ENCODE measurements at places on chromosomes 1 and 21.

DNA sequence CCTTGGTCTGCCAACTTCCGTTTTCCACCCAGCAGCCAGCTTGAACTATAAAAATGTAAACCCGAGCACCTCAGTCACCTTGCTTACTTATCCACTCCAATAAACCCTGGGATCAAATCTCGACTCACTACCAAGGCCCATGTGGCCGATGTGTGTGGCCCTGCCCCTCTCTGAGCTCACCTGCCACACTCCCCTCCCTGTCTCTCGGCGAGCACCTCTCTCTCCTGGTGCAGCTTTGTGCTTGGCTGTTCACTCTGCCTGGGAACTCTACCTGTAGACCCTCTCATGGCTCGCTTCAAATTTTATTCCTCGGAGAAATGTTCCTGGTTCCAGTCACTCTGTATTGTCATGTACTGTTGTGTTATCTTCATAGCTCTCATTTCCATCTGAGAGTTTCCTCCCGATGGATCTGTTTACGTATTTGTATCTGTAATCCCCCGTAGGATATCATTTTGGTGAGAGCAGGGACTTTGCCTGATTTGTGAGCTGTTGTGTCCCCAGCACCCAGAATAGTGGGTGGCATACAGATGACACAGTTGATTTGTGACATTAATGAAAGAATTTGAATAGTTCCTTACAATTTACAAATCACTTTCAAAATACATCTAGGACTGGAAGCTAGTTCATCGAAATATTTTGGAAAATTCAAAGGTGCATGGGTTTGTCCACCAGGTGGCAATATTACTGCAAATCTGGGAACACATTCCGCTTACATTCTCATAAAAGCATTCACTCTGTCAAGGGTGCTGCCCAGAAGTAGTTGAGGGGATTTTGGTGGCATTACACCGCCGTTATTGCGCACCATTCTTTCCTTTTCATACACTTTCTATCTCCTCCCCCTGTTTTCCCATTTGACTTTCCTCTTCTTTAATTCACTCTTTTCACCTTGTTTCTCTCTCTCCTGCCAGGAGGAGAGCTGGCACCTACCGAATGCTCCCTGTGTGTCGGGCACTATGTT is 95.3 kb downstream of the ABCA4 start:
- no peak for DNase-seq

DNA sequence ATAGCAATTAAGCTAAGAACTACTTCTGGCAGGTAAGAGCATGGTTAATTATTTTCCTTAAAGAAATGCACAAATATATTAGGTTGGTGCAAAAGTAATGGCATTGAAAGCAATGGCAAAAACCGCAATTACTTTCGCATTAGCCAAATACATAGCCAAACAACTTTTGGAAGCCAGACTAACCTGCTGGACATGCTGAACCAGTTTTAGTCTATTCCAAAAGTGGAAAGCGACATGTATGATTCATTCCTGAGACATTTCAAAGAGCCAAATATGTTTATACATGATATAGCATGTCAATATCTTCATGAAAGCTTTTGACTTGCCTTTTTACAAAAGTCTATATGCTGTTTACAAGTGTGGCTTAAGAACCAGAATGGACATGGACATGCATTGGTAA is 23.4 kb upstream of the DR1 start:
- no peak for DNase-seq

DNA sequence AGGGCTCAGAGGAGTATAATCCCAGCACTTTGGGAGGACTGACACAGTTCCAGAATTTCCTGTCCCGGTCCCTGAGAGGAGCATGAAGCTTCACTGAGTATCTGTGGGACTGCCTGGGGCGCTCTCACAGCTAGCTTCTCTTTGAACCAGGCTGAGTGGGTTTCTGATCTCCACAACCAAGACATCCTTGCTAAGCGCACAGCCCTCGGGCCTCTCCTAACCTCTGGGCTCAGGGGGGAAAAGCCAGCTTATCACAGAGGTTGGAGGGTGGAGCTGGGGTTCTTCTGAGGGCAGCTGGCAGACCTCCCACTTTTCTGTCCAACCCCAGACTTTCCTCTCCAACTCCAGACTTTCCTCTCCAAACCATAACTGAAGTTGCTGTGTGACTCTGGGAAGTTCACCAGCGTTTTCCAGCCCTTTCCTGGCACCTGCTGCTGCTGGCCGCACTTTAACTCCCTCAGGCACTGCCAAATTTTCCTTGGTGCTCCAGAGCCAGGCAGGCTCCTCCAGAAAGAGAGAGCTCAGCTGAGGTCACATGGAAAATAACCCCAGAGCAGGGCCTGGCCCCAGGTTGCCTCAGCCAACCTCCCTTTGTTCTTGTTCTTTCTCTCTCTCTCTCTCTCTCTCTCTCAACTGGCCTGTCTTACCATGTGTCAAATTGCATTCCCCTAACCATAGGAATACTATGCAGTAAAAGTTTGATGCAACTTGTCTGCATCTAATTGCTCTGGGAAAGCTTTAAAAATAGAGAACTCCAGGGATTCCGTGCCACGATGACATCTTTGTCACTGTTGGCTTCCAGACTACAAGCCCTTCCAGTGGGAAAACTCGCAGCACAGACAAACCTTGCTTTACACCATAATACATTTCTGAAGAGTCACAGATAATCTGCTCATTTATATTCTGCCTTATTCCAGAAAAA is 49.5 kb downstream of the OLFML2B start:
- DNase-seq, result no peak

DNA sequence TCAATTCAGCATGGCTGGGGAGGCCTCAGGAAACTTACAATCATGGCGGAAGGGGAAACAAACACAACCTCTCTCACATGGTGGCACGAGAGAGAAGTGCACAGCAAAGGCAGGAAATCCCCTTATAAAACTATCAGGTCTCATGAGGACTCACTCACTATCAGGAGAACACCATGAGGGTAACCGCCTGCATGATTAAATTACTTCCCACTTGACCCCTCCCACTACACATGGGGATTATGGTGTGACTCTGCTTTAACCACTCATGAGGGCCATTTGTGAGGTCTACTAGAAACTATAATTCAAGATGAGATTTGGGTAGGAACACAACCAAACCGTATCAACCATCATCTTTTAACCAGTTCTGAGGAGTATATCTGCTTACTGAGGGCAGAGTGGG is 387.4 kb upstream of the NFIA start:
- no peak for DNase-seq

DNA sequence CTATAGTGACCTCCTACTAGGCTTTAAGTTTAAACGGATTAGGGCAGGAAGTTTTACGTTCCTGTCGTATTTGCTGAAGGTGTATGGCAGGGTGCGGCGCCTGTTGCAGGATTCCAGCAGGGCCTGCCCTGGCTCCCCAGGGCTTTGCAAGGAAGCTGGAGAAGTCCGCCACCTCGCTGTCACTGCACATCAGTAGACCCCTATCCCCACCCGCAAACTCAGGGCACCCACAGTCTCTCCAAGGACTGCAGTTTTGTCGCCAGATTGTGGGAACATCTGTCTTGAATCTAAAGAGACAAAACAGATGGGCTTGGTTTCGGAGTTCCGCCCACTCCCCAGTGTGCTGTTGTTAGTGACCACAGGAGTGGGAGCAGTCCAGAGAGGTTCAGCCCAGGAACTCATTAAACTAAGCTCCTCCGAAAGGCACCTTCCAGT is 110.8 kb downstream of the CDC7 start:
- no peak for DNase-seq

DNA sequence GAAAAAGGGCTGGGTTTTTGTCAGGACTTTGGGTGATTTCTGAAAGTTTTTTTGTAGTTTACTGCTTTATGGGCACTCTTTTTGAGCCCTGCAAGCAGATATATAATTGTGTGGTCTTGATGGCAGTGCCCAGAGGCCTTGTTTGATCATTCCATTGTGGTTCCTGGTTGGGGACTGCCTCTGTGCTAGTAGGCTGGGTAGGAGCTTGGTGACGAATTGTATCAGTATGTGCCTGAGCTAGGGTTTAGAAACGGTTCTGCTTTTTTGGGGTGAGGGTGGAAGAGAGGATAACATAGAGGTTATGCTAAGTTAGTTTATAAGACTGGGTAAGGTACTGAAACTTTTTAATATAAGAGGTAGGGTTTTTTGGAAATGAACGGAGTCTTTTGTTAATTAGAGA is 139.7 kb upstream of the ETV3 start:
- DNase-seq, result no peak

- no peak for DNase-seq
These were observed 494.6 kb downstream of the NEGR1 start for GRCh38 chr1:71787699-71788098.

GRCh38 chr21:28193189-28193588 is 799.5 kb downstream of the LTN1 start:
- no peak for DNase-seq

DNA sequence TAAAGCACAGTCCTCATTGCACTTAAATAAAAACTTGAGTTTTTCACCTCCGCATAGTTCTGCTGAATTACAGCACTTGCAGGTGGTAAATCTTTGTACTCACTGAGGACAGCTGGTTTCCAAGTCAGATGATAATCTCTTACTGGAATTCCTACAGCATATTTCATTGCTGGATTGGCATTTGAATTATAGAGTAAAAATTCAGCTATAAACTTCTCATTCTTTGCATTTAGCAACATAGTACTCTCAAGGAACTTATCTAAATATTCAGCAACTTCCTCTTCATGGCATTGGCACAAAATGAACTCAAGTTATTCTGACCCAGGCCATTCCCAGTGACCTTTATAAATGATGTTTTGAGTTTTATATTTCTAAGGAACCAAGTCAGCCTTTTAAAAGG is 23.4 kb downstream of the GORAB start:
- no peak for DNase-seq

DNA sequence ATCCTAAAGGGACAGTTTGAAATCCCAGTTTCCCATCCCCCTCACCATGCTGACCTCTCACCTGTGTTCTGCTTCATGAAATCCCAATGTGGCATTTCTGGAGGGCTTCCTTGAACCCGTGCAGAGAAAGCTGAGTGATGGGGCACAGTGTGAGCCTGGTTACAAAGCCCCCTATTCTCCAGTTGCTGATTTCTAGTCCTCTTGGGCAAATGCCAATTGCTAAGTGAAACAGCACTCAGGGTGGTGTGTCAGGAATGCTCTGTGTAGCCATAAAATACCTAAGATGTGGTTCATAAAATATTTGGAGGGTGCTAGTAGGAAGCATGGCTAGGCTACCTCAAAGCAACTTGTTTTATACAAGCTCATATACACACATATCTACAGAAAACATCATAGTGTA is 32.0 kb downstream of the SUSD4 start:
- DNase-seq, result no peak

- DNase-seq, result no peak
These were observed 10.1 kb upstream of the EDN2 start for GRCh38 chr1:41494351-41495209.

- DNase-seq, result no peak
These were observed 87.7 kb upstream of the GADD45A start for GRCh38 chr1:67597336-67597735.

GRCh38 chr1:88595355-88596002 is 88.6 kb upstream of the PKN2 start:
- DNase-seq, result no peak

- no peak for DNase-seq
These were observed 578 bp upstream of the TRIM62 start for GRCh38 chr1:33182401-33182841.

DNA sequence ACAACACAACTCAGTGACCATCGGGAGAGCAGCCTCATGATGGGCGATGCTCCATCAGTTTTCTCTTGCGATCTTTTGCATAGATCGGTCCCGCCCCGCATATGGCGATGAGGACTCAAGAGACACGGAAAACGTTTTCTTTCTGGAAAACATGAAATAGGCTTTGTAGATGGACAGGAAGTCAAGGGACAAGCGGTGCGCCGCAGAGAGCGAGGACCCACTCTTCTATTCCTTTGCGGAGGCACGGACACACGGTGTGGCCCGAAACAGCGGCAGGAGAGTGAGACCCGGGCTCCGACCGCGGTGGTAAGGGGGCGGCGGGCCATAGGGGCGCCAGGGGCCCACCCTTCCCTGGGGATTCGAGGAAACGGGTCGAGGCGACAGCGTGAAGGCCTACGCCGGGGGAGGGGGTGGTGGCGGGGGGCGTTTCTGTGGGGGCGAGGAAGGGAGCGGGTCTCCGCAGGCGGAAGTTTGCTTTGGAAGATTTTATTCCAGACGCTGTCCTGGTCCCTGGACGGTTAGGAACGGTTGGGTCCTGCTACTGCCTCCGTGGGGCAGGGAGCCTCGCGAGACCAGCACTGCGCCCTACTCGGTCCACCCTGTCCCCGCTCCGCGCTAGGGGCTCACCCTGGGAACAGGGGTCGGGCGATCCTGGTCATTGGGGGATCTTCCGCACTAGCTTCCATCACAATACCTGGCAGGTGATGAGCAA is 796 bp upstream of the TDRKH start:
- DNase-seq, result no peak

DNA sequence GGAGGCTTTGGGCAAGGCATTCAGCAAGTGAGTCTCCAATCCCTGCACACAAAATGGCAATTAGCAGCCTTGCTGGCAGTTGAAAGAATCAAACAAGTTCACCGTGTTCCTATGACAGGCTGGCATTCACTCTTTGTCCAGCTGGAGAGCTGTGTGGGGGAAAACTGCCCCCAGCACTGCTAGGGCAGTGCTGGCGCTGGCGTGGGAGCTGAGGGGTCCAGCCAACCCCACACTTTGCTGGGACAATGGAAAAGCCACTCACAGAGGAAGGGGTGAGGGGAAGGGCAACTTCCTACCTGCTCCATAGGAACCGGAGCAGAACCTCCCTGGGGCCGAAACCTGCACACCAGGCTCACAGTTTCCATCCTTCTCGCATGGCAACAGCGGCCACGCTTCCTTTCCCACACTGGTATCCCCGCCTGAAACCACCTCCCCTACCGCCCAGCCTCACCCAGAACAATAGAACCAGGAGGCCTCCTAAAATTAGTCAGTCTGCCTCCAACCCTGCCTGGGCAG is 26.7 kb upstream of the KCNN3 start:
- no peak for DNase-seq

DNA sequence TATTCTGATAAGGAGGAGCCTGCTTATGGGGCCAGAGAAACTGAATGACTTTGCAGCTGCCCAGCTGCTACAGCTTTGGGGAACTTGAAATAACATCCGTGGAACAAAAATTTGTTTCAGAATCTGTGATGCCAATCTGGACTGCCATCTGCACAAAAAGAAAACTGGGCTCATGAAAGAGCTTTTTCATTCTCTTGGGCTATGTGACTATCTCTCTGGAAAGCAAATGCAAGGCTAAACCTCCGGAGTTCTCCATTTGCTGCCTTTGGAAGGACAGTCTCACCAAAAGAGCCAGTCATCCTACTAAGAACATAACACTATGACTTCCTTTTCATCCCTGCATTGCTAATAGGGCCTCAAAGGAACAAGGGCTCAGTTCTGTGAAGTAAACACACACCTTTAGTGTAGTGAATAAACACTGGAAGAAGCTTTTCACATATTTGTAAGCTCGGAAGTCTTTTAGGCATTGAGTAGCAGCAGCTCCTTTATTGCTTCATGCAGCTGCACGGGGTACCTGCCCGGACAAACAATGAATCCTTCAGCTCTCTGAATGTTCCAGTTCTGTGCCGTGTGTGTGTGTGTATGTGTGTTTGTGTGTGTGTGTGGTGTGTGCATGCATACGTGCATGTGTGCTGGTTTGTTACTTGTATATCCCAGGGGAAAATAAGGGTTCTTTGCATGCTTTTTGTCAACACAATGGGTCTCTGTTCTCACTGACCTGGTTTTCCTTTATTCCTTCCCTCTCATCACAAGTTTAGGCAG is 255.5 kb upstream of the SGIP1 start:
- no peak for DNase-seq

All from activated naive CD4-positive, alpha-beta T cell treated with anti-CD3 and anti-CD28 coated beads, Interleukin-2, amount 50 U/mL, for 16 hours (primary cell).